ENCODE measurements at places on chromosomes 13 and 19.

GRCh38 chr19:16077984-16078758, 1.9 kb downstream of the TPM4 start:
- ATAC-seq, result no peak

DNA sequence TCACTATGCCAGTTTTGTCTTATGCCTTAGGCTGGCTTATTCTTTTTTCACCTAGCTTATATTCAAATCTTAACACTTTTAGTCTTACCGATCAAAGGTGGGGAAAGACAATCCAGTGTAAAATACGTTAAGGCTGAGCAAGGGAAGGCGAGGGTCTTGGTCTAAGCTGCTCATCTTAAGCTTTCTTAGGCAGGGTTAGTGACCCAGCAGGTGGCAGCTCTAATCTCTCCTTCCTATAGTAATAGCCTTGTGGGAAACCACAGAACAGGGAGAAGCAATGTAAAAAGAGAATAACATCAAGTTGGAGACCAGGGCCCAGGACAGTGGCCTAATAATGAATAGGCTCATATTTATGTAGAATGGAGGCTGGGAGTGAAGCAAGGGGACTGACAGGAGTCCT, 45.9 kb downstream of the COG3 start:
- ATAC-seq, result no peak

DNA sequence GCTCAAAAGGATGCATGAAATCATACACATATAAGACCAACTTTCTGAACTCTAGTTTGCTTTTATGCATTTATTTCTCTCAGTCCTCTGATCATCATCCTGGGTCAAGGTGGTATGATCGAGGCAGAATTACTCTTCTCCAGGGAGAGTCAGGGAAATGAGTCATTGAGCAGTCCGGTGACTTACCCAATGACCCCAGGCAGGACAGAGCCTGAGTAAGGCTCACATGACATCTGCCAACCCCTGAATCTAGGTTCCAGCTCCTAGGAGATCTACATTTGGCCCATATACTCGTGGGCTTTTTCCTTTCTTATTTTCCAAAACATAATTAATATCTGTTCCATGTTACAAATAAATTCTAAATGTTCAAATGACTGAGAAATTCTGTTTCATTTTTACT, 502.3 kb downstream of the FOXO1 start:
- no peak for ATAC-seq

DNA sequence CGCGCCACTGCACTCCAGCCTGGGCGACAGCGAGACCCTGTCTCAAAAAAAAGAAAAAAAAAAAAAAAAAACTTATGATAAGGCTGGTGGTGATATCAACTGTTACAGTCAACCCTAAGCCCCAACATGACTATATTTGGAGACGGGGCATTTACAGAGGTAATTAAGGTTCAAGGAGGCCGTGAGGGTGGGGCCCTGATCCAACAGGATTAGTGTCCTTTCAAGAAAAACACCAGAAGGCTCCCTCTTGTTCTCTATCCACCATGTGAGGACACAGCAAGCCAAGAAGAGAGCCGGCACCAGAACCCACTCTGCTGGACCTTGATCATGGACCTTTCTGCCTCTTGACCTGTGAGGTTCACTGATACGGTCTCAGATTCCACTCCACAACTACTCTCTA, 14.1 kb downstream of the MIER2 start:
- ATAC-seq, result no peak

GRCh38 chr13:51093574-51093973, 17.5 kb downstream of the C13orf42 start:
- ATAC-seq, result no peak

DNA sequence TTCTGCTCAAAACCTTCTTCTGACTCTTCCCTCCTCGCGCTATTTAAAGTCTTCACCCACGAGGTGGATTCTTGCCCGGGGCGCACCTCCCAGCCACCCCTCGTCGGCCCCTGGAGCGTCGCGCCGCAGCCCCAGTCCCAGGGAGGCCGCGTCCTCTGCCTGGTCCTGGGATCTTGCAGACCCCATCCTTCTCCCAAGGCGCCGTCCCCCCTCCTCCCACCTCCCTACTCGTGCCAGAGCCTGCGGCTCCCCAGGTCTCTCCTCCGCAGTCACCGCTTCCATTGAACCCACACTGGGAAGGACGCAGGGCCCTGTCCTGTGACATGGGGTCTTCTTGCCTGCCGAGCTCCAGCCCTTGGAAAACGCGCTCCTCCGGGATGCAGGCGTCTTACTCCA, 486 bp downstream of the ZNF808 start:
- no peak for ATAC-seq

GRCh38 chr19:5719274-5719960, 529 bp downstream of the LONP1 start:
- ATAC-seq, result no peak

DNA sequence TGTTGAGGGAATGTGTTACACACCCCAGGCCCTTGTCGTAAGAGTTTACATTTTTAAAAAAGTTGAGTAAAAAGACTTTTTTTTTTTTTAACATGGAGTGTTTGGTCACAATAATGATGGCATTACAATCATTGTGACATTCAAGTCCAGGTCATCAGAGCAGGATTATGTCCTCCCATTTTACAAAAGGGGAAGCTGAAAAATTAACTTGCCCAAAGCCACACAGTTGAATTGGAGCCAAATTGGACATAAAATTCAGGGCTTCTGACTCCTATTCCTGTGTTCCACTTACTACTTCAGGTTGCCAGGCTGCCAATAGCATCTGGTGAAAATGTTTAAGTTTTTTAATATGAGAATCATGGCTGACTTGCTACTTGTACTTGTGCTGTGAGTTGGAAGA, 49.3 kb downstream of the DLEU7 start:
- ATAC-seq, result no peak

DNA sequence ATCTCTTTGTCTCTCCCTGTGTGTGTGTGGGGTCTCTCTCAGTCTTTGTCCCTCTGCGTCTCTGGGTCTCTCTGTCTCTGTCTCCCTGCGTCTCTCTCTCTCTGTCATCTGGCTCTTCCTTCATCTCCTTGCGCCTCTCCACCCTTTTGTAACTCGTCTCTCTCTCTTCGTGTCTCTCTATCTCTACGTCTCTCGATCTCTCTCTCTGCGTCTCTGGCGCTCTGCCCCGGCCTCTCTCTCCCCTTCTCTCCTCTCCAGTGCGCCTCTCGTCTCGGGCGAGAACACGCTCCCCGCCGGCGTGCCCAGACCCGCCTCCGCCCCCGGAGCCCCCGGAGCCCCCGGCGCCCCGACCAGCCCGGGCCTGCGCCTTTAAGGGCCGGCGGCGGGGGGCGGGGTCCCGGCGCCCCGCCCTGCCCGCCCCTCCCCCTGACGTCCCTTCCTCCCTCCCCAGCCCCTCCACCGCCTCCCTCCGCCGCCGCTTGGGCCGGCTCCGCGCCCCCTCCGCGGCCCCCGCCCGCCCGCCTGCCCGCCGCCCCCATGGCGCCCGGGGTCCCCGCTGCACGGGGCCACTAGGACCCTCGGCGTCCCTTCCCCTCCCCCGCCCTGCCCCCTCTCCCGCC, at the start of gene MARK4:
MARK4 (plus strand) TSS at position 440 of the 620 bp plus-strand sequence. CDS start 318 bp downstream, outside the sequence.
- ATAC-seq, result peak; percentile 75

GRCh38 chr13:19596960-19597361, 35.6 kb upstream of the TPTE2 start:
- no peak for ATAC-seq

GRCh38 chr19:29277102-29277501, 64.2 kb upstream of the UQCRFS1 start:
- peak; percentile 97 for ATAC-seq

DNA sequence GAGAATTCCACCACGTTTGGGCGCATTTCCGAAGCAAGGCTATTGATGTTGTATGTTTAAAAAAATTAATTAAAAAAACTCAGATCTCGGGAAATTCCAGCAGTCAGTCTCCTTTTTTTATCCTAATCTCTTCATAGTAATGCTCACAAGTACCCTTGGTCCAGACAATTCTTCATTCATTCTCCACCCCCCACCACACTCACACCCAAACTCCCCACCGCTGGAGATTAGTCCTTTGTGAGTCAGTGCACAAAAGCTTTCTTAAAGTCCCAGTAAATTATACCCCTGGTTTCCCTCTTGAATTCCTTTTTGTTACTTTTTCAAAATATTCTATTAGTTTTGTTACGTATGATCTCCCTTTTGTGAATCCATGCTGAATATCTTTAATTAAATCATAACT, 274.6 kb downstream of the ZNF536 start:
- ATAC-seq, result no peak

- ATAC-seq, result no peak
Observed at GRCh38 chr13:53241891-53242348, 213.3 kb downstream of the OLFM4 start.
